Lower leg skin (tissue), 4 donors: ENCODE measurements at places on chromosomes 12 and 14. TPM values are rescaled to one million over a fixed set of nuclear protein-coding genes. Genes with fewer than 3 reads are reported as not detected.

USP30 gene
- total RNA-seq, result 29.5 TPM

REP15 gene
- 0.57 TPM for total RNA-seq

MOK gene
- total RNA-seq, result 5.2 TPM

CAMKK2 gene
- 24.0 TPM for total RNA-seq

SALL2 gene
- 4.8 TPM for total RNA-seq

FOXM1 gene
- total RNA-seq, result 1.4 TPM

MIP gene
- not detected for total RNA-seq

ESPL1 gene
- total RNA-seq, result 5.9 TPM

METTL25 gene
- total RNA-seq, result 6.7 TPM

DCD gene
- 449 TPM for total RNA-seq

LETMD1 gene
- 52.5 TPM for total RNA-seq

GRCh38 chr12:122204167-122205052 is 901 bp downstream of the B3GNT4 start:
- no peak for DNase-seq

DNA sequence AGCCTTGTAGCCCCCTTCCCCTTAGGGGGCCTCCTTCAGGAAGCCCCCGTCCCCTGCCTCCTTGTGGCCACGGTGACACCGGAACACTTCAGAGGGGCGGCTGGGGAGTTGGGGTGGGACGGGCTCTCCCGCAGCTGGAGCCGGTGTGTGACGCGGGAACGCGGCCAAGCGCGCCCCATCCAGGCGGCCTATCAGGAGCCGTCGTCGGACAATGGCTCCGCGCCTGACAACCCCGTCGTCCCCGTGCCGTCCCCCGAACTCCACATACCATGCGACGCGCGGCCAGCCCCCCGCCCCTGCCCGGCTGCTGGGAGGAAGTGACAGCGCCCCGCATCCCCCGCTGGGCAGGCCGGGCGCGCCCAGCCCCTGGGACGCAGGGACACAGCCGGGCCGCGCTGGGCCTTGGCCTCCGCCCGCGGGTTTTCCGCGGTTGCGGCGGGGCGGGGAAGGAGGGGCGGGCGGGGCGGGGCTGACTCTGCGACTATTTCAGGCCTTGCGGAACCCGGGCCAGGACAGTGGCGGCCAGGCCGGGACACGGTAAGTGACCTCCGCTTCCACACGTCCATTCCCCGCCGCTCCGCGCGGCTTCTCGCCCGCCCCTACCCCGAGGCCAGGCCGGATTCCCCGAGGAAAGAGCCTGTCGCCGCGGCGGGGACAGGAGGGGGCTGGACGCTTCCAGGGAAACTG is at the start of gene TNFAIP2:
TNFAIP2 (plus strand) TSS at position 515 of the 687 bp plus-strand sequence. CDS start 2,997 bp downstream, outside the sequence.
- no peak for DNase-seq

DNA sequence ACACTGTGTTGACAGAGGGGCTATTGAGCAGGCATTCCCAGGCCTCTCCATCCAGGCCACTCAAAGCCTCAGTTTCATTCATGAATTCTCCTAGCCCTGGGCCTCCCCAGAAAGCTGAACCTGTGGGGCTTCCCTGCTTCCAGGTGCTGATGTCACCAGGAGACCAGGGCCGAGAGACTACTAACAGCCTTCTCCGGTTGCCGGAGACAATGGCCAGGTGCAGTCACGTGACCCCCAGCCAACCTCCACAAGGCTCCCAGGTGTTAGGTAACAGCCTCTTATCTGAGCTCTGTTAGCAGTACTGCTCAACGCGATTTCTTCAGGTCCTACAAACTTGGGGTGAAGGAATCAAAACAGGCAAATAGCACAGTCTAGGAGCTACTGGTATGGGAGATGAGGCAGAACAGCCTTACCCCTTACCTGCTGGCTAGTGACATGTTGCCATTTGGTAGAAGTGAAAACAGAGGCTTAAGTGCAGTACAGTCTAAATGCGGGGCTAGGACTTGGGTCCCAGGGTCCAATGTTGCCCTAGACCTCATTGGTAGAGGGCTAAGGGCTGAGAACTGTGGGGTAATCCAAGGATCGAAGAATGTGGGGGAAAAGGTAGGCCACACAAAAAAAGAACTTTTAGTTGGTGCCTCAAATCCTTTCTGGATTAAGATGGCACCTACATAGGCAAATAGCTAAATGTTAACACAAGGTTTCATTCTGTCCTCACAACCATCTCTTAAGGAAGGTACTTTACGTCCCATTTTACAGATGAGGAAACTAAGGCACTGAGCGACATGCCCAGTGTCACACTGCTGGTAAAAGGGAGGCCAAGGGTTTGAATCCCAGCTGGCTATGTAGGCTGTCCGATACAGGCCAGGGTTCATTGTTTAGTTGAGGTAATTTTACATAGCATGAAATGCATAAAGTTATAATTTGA is 3.8 kb downstream of the CCDC88C start:
- DNase-seq, result no peak

DNA sequence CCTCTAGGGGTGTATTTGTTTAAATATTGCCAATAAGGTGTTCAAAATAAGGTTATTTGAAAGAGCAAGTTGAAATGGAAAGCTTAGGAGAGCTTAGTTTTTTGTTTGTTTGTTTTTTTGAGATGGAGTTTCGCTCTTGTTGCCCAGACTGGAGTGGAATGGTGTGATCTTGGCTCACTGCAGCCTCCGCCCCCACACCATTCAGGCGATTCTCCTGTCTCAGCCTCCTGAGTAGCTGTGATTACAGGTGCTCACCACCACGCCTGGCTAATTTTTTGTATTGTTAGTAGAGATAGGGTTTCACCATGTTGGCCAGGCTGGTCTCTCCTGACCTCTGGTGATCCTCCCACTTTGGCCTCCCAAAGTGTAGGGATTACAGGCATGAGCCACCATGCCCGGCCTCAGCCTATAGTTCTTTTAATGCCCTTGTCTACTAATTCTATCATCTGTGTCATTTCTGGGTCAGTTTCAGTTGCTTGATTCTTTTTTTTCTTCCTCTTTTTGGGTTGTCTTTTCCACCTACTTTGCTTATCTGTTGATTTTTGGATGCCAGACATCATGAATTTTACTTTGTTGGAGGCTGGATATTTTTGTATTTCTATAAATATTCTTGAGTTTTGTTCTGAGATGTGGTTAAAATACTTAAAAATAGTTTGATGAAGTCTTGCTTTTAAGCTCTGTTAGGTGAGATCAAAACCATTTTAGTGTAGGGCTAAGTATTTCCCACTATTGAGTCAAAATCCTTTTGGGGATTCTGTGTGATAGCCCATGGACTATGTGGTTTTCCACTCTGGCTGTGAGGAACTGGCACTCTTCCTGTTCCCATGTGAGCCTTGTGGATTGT is 18.7 kb downstream of the RCOR1 start:
- no peak for DNase-seq

DNA sequence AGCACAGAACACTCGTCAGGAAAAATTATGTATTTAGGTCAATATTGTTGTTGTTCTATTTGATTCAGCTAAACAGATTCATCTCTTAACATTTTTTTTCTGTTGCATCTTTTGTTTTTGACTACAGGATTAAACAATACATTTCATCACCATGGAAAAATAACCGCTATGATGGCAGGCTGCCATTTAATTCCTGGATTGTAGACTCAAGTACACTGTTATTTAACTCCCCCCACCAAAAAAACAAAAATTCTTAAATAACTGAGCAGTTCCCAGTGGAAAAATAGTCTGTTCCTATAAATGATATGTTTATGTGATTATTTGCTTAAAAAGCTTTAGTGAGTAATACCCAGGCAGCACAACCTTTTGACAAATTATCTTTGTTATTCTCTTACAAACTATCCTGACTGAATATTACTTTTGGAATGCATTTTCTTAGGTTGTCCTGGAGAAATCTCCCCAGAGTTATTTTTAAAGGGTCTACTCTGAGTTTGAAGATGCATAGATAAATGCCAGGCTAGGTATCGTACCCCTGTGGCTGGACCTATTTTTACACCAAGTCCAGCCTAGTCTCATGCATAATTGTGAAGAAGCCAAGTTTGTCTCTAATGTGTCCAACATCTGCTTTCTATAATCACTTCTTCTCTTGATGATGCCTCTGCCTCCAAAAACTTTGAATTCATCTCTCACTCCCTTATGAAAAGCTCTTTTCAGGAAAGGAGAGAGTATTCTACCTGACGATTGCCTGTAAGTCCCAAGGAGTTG is 3.7 kb downstream of the KERA start:
- DNase-seq, result no peak

GRCh38 chr12:129119537-129119936 is 266.3 kb downstream of the GLT1D1 start:
- DNase-seq, result no peak

DNA sequence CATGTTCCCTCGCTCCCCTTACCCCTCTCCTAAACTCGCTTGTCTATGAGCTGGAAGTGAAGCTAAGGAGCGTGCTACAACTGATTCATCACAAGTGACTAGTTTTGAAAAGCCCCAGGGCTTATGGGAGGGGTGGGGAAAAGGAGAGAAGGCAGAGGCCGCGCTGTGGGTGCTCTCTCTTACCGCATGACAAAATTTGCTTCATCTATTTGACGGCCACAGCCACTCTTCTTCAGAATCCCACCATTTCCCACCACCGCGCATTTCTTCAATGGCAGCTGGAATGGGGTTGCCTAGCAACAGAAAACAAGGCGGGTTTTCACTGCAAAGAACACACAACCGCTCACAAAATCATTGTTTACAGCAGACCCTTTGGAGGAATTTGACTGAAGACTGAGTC is 79.4 kb downstream of the ST8SIA1 start:
- no peak for DNase-seq

DNA sequence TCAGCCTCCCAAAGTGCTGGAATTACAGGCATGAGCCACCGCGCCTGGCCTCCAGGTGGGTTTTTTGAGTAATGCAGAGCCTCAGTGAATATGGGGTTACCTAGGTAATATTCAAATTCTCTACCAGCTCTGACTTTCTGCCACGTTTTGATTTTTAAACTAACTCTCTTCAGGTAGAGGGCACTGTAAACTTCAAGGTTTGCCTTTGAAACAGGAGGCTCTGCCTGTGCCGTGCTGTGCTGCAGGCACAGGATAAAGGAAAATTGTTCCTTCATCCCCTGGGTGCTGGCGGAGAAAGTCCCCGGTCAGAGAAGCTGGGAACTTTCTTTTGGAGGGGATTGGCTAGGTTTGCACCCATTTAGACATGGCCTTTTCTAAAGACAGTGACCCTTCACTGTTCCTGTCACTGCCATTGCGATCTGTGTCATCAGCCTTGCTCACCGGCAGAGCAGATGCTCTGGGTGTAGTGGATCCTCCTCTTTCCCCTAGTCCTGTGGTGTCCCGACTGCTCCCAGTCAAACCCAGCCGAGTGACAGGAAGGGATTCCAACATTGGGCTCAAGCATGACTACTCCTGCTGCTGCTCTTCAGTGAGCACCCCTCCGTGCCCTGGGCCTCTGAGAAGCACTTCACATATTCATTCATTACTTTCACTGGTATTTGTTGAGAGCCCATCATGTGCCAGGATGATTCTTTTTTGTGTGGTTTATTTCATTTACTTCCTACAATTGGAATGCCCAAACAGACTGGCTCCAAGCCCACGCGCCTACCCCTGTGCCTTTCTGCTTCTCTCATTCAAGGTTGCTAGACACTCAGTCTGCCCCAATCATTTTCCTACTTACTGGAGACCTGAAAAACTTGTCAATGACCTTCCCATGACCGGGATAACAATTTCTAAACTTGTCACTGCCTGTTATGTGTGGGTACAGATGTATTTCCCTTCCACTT is 103.6 kb downstream of the TMEM30B start:
- DNase-seq, result no peak

- no peak for DNase-seq
These were observed 19.3 kb upstream of the TEX22 start for GRCh38 chr14:105378873-105379685.

DNA sequence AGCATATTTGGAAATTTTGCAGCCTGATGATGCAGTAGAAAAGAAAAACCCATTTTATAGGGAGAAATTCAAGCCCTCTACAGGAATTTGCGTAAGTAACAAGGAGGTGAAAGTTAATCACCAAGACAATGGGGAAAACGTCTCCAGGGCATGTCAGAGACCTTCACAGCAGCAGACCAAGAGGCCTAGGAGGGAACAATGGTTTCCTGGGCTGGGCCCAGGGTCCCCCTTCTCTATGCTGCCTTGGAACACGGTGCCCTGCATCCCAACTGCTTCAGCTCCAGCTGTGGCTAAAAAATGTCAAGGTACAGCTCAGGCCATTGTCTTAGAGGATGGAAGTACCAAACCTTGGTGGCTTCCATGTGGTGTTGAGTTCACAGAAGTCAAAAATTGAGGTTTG is 6.5 kb upstream of the KRT6C start:
- no peak for DNase-seq

DNA sequence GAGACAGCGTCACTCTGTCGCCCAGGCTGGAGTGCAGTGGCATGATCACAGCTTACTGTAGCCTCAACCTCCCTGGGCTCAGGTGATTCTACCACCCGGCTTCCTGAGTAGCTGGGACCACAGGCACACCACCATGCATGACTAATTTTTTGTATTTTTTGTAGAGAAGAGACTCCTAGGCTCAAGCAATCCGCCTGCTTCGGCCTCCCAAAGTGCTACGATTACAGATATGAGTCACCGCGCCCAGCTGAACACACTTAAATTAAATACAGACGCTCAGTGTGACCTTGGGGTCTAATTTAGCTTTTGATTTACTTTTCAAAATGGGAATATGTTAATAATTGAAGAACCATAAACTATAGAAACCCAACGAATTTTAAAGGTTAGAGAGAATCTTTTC is 77.2 kb downstream of the C2CD5 start:
- no peak for DNase-seq

- DNase-seq, result peak; percentile 91
These were observed 72.0 kb downstream of the IRF2BPL start for GRCh38 chr14:76956316-76957090.

DNA sequence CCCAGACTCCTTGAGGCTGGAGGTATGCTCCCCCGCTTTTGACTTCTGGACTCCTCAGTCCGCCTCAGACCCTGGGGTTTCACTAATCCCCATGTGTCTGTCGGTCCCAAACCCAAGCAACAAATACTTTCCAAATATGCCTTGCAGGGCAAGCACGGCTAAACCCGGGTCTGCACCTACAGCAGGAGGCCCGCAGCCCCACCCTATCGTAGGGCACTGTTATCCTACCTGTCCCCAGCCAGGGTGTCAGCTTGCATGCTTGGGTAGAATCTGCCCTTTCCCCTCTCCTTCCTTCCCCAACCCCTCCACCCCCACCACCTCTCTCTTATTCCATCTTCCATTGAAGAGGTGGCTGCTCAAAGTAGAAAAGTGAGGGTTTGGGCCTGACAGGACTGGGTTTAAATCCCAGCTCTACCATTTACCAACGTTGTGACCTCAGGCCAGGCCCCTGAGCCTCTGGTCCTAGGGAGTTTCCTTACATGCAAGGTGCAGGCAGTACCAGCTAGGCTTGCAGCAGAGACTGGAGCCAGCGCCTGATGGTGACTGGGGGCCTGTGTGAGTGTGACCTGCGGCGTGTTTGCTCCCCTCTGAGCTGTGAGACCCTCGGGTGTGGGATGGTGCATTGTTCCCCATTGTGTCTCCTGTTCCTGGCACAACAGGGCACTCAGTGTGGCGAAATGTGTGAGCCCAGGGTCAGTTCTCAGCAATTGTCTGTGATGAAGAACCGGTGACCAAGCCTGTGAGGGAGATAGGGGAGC is 11.2 kb upstream of the EML1 start:
- DNase-seq, result no peak

GRCh38 chr14:23665302-23666016 is 29.3 kb downstream of the DHRS2 start:
- DNase-seq, result no peak
